Caco-2 (cell line): ENCODE measurements at places on chromosomes 13 and 19. TPM values are rescaled to one million over a fixed set of nuclear protein-coding genes. Genes with fewer than 3 reads are reported as not detected.

Gene LINGO3
- 1.3 and 1.4 TPM in 2 replicates for total RNA-seq

DNA sequence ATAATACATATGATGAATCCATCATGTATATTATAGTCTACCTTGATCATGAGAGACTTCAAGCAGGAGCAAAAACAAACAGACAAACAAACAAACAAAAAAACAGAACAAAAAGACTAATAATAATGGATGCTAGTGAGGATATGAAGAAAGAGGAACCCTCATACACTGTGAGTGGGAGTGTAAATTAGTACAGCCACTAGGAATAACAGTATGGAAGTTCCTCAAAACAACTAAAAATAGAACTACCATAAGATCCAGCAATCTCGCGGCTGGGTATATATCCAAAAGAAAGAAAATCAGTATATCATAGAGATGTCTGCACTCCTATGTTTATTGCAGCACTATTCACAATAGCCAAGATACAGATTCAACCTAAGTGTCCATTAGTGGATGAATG lies 7.0 kb upstream of the DLEU7 start:
- DNase-seq, result no peak

- DNase-seq, result no peak
Measured at GRCh38 chr19:17510220-17510993, 1.0 kb upstream of the PGLS start.

DNA sequence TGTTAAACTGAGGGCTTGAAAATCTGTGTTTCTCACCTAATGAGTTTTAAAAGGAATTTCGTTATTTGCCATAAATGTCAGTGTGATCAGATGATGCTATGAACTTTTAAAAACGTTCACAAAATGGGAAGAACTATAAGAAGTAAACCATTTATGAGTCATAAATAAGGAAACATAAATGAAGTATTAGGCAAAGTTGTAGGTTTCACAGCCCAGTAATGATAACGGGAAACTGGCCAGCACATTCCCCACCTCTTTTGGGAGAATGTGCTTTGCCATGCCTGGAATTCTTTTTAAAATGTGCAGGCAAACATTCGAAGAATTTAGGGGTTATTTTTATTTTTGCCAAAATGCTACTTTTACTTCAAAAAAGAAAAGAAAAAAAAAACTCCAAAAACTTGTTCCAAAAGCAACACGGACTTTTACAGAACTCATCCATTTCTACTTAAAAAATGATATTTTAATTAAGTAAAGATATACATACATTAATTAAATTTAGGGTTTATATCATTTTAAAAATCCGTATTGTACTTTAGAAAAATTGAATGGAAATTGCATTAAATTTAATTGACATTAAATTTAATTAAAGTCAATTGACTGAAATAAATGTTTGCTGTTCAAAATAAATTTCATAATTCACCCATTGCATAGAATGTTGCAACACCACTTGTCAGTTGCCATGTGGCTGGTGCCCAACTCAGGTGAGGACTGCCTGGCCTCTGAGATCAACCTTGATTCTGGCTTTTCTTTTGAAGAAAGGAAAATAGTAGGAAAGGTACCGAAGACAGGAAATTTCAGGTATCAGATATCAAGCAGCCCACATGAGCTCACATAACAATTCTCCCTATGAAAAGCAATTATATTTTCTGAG lies 1198.5 kb downstream of the EFNB2 start:
- DNase-seq, result no peak

Gene CEACAM6
- 10.7 and 16.2 TPM in 2 replicates for total RNA-seq

GRCh38 chr19:47891923-47892666 lies 6.0 kb upstream of the SULT2A1 start:
- DNase-seq, result peak; percentile 51

- no peak for DNase-seq
Measured at GRCh38 chr13:31733647-31734046, 5.7 kb upstream of the RXFP2 start.

Gene NALCN
- total RNA-seq, result not detected in 2 replicates

Gene PPP1R15A
- total RNA-seq, result 83.3 and 94.7 TPM in 2 replicates

Gene TSSK6
- total RNA-seq, result 3.1 and 3.8 TPM in 2 replicates

DNA sequence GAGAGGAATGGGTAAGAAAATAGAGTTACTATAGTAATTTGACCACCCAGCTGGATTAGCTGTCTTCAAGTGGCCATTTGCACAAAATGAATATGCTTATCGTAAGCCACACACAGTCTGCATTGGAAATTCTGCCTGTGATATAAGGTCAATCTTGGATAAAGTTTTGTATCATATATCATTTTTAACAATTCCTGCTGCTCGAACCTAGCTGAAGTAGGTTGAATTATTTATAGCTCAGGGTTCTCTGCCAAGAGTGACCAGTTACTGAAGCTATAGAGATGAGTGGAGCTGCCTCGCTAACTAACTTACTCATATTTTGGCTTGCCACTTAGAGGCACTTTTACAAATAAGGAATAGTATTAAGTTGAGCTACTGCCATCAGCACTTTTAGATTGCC lies 220.9 kb downstream of the RGCC start:
- no peak for DNase-seq

- no peak for DNase-seq
Measured at GRCh38 chr13:48573213-48574007, 40.5 kb upstream of the RCBTB2 start.
